ENCODE measurements at places on chromosomes 16 and 17.

DNA sequence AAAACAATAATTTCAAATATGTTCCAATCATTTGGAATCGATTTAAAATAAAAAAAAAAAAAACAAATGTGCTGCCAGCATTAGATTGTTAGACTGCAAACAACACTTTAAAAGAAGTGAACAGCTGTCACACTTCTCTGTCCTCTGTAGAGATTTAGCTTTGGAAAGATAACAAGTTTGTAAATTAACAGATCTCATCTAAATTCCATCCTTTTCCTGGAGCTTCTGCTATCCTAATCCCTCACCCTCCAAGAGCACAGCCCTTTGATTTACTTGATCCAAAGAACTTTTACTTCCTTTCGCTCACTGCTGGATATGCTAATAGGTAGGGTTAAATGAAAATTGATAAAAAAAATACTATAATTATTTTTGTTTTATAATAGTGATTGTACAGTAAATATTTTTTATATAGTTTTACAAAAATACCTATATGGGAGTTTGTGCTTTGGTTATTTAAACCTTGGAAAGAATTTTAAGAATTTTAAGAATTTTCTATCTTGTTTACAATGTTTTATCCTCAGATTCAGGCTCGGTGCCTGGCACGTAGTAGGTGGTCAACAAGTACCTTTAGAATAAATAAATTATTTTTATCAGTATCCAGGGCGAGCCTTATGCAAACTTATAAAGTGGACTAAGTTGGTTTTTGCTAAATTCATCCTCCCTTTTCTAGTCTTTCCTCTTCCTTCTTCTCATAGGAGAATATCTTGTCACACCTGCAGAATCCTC, 21.6 kb downstream of the MAP2K6 start:
- no peak for DNase-seq

DNA sequence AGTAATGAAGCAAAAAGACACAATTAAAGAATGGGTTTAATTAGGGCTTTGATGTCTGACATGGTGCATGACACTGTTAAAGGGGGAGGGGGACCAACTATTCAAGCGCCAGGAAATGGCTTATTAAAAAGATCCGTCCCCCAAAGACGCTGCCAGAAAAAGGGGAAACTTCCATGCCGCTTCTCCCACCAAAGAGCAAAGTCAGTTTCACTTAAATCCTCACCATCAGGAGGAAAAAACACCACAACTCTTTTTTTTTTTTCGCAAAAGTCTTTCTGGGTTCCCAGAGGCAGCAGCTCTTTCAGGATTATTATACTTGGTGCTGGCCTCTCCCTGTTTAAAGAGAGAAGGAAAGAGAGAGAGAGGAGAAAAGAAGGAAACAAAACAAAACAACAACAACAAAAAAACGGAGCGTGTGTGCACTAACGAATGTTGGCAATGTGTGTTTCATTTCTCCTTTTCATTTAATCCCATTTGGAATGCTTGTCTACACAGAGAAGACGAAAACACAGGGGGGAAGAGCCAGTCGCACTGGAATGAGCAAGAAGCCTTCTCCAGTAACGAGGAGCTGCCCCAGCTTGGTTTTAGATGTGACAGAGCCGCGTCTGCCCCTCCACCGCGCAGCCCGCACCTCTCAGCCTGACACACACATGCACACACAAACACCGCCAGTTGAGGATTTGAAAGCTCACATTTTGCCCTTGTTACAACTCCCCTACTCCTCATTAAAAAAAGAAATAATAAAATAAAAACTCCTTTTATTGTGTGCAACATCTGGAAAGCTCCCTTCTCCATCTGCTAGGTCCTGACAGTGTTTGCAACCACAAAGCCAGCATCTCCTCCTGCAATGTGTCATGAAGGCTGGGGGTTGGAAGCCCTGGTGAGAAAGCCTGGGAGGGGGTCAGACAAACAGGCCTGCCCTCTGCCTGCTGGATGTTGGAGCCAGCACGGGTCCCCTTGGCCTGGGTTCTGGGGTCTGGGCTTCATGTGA, 32.7 kb upstream of the AXIN2 start:
- peak; percentile 8 for DNase-seq

- no peak for DNase-seq
These were observed 14.0 kb downstream of the MARCHF10 start for GRCh38 chr17:62793919-62794665.

- peak; percentile 36 for DNase-seq
These were observed 1.3 kb upstream of the ZACN start for GRCh38 chr17:76077584-76078110.

DNA sequence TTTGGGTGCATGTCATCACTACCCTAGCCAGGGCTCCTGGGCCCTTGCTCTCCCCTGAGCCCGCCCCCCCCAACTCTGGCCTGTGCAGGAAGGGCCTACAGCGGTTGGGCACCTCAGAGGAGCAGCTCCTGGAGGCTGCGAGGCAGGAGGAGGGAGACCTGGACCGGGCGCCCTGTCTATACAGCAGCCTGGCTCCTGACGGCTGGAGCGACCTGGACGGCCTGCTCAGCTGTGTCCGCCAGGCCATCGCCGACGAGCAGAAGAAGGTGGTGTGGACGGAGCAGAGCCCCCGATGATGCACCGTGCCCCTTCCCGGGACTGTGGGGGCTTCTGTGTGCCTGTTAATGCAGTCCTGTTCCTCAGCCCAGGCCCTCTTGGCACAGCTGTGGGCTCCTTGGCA, 12.1 kb downstream of the SGSH start:
- no peak for DNase-seq

DNA sequence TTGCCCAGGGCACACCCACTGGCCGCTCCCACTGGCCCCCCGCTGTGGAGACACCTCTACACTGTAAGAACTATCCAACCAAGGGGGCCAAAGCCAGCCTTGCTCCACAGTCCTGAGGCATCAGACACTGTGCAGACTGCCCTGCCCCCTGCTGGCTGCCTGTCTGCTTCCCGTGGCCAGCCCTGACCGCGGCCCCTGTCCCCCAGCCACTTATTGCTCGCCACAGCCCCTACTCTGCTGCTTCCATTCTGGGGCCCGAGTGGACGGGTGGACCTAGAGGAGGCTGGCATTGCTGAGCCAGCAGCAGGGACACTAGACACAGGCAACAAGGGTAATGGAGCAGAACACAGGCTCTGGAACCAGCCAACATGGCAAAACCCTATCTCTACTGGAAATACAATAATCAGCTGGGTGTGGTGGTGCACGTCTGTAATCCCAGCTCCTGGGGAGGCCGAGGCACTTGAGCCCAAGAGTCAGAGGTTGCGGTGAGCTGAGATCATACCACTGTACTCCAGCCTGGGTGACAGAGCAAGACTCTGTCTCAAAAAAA, 19.7 kb upstream of the LRRC37A3 start:
- peak; percentile 51 for DNase-seq

GRCh38 chr17:33811004-33811760, 443.9 kb upstream of the CCL2 start:
- DNase-seq: no peak

DNA sequence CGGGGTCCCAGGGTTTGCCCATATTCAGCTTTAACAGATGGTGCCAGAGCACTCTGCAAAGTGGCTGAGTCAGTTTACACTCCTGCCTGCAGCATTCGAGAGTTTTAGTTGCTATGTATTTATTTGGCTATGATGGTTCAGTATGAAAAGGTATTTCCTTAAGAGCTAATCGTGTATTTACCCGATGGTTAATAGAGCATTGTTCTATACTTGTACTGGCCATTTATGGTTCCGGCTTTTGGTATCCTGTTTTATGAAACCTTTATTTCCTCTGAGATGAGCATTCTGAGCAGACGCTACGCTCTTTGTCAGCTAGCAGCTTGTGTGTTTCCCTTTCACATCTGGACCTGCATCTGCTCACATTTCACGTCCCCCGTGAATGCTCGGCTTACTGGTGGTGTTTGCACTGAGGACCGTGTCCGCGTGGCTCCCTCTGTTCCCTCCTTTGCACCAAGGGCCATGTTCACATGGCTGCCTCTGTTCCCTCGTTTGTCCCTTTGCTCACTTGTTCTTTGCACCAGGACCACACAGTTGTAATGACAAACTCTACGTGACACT, 149.1 kb upstream of the CHMP6 start:
- no peak for DNase-seq

DNA sequence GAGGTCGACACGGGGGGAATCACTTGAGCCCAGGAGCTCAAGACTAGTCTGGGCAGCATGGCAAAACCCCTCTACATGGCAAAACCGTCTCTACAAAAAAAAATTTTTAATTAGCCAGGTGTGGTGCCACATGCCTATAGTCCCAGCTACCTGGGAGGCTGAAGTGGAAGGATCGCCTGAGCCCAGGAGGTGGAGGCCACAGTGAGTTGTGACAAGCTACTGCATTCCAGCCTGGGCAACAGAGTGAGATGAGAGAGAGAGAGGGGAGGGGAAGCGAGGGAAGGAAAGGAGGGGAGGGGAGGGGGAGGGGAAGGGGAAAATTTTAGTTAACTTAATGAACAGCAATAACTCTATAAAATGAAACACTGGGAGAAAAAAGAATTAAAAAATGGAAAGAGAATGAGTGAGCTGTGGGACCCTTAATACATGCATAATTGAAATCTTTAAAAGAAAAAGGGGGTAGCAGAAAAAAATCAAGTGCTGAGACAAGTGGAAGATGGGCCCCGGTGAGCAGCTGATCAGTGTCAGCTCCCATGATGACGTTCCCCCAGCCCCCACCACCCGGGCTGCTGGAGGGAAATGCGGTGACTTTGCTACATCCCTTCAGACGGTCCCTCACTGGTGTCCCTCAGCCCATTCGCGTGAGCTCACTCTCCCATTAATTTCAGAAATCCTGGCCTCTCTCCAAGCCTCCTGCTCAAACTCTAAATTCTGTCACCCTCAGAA, 2.7 kb downstream of the ASGR2 start:
- DNase-seq: no peak

- DNase-seq: no peak
These were observed 635.4 kb upstream of the SOX9 start for GRCh38 chr17:71485426-71485825.

DNA sequence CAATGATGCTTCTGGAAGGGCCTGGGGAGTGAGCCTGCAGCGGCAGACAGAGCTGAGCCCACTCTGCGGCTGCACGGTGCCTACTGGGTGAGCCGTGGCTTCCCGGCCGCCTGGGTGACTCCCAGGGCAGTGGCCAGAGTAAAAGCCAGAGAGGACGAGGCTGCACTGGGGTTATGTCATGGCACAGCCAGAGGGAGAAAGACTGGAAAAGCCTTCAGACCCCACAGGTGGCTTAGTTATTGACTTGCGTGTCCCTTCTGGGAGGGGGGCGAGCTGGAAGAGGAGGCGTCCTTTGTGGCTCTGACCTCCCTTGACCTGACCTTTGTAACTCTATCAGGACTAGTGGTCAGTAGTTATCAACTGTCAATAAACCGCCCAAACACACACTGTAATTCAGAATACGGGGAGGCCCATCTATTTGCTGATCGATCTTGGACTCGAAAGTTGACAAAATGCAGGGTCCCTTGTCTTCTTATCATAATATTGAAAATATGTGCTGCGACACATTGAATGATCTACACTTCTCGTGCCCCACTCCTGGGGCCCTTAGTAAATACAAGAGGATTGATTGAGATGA, 385.9 kb upstream of the ZFHX3 start:
- DNase-seq: no peak

DNA sequence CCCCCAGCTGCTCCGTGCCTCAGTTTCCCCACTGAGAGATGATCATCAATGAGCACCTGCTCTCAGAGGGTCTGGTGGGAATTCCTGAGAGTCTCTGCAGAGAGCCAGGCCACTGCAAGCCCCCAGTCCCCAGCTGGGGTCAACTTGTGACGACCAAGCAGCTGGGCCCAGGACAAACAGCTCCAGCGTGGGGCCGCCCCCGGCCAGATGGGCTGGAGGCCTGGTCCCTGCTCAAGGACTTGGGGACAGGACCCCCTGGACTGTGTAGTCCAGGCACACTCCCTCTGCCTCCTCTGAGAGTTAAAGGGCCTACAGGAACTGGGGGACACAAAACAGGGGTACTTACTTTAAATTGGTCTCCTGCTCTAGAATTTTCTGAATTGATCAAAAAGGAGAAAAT, 16.6 kb upstream of the AATK start:
- no peak for DNase-seq

DNA sequence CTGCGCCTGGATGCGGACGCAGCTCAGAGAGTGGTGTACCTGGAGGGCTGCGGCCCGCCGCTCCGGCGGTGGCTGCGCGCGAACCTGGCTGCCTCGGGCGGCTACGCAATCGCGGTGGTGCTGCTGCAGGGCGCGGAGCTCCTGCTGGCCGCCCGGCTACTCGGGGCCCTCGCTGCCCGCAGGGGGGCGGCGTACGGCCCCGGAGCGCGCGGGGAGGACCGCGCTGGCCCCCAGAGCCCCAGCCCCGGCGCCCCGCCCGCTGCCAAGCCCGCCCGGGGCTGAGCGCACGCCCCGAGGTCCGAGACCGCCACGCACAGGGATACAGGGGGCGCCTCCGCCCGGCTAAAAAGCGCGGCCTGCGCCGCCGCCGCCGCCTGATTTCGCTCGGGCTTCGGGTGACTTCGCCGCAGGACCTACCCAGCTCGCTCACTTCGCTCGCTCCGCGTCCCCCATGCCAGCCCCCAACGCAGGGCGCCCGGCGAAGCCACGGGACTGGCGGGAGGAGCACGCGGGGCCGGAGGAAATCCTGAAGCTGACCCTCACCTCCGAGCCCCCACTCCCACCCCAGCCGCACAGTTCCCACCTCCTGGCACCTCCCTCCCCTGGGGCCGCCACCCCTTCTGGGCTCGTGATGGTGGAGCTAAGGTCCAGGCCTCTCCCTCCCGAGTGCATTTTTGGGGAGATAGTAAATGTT, 8.2 kb downstream of the PDE6G start:
- DNase-seq: no peak

DNA sequence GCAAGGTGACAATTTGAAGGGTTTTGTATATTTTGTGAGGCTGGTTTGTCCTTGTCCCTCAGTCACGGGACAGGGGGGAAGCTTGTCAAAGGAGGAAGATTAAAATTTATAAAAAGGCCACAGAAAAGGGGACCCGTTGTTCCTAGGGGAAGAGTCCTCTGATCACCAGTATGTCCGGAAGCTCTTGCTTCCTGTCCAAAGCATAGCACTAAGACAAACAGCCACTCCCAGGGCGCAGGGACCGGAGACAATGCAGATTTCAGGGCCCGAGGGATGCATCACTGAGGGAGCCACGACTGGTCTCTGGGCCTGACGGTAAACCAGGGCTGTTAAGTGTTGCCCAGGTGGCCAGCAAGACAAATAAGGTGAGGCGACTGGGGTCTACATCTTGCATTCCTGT, 95.2 kb downstream of the MAF start:
- no peak for DNase-seq

GRCh38 chr17:17776889-17777288, 59.9 kb downstream of the SREBF1 start:
- no peak for DNase-seq

- DNase-seq: no peak
These were observed 26.7 kb upstream of the ERN1 start for GRCh38 chr17:64156670-64157069.

GRCh38 chr17:77354670-77355455, 214.1 kb downstream of the SEC14L1 start:
- DNase-seq: no peak

DNA sequence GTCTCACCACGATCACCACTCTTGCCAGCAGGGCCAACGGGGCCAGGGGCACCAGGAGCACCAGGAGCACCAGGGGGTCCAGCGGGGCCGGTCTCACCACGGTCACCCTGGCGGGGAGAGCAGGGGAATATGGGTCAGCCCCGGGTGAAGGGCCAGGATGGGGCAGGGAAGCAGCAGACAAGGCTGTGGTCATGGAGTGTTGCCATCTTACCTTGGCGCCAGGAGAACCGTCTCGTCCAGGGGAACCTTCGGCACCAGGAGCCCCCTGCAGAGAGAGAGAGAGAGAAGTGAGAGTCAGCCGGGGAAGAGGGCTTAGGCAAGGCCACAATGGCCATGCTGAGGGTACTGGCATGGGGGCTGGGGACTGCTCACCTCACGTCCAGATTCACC, 12.9 kb downstream of the COL1A1 start:
- DNase-seq: no peak
